Thymus (tissue), 14 donors: ENCODE measurements at places on chromosomes 16 and 17.
A peak's percentile ranks its signal among the peaks of the same experiment; 100 is the strongest.

GRCh38 chr17:40663252-40663651, 1.7 kb downstream of the KRT222 start:
- no peak for DNase-seq

- DNase-seq = no peak
Observed at GRCh38 chr16:78996790-78997189, 603.7 kb downstream of the MAF start.

DNA sequence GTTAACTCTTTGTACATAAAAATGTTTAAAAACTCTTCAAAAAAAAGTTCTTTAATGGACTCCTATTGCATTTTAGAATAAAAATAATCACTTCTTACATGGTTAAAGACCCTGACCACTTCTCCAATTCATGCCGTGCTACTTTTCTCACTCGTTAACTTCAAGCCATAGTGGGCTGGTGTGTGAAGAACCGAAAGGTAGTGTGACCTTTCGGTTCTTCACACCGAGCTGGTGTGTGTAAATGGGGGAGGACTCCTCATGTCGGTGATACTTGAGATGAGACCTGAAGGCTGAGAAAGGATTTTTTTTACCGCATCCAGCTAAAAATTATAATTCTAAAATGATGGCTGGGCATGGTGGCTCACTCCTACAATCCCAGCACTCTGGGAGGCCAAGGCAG, 22.1 kb downstream of the RFFL start:
- no peak for DNase-seq

- no peak for DNase-seq
Observed at GRCh38 chr17:45246861-45247428, 14.9 kb downstream of the SPATA32 start.

DNA sequence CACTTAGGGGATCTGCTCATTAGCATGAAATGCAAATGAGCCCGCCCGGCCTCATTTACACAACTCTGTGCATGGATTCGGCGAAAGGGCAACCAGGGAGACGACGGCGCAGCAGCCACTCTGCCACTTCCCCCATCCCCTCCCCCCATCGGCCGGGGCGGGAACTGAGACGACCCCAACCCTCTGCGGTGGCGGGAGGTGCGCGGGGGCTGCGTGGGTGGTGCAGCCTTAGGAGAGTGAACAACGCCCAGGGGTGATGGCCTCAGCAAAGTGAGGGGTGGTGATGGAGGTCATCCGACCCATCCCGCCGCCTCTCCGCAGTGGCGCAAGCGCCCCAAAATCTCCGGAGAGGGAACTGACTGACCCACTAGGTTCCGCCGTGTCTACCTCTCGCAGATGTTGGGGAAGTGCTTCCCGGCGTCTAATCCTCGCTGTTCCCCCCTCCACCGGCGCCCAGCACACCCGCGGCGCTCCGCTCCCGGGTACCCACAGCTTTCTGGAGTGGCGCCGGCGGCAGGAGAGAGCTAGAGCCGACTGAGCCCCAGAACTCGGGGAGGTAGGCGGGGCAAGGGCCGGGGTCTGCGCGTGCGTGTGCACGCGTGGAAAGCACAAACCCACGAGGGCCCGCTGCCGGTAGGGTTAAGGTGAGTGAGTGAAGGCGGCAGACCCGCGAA, 1.4 kb upstream of the CACNA1G start:
- no peak for DNase-seq

- DNase-seq = no peak
Observed at GRCh38 chr17:33459078-33459940, 166.2 kb upstream of the ASIC2 start.

- DNase-seq = no peak
Observed at GRCh38 chr16:56309008-56309407, 116.3 kb downstream of the AMFR start.

DNA sequence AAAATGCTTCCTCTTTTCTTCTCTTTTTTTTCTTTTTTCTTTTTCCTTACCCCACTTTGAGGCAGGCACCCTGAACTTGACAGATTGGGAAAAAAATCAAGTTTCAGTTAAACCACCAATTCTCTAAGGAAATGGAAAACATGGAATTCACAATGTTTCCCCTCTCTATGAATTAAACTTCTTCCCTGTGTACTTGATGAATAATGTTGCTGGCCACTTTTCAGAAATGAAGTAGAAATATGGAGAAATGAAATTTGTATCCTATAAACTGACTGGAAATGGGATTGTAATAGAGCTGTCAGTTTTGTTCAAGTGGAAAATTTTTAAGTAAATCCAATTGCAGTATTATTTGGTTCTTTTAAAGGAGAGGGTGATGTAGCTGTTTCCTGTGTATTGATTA, 129.8 kb downstream of the CLEC16A start:
- no peak for DNase-seq

- DNase-seq = no peak
Observed at GRCh38 chr16:75181630-75182029, 25.3 kb downstream of the CTRB2 start.

DNA sequence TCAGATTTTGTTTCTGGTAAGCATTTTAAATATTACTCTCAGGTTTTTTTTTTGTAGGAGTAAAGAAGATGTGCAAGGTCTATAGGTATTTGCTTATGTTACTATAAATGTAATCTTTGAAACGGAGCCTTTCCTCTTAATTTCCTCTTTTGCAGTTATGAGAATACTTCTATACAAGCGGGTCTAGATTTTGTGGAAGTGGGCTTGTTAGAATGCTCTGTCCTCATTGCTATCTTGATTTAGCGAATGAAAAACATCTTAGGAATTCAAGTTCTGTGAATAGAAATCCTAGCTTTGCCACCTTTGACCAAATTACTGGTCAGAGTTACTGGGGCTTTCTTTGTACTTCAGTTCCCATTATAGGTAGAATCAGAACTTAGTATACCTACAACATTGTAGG, 80.3 kb downstream of the EFCAB13 start:
- no peak for DNase-seq

- DNase-seq = no peak
Observed at GRCh38 chr17:43118679-43119615, 6.2 kb downstream of the BRCA1 start.

DNA sequence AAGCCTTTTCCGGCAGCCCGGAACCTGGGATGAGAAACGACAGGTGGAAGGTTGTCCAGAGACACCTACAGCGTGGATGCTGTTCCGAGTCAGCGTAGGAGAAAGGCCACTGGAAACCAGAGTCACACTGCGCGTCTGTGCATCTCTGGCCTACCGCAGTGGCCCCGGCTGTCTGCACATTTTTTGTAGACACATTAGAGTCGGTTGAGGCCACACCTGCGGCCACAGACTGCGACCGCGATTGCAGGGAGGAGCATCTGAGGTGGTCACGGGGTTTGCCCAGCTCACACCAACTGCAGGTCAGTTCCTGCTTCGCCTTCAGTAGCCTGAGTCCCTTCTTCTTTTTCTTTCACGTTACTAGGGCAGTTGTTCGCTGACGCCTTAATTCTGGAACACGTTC, 52.4 kb downstream of the WDR45B start:
- DNase-seq = no peak

GRCh38 chr17:81290230-81290629, 4.9 kb downstream of the SLC38A10 start:
- DNase-seq = no peak

DNA sequence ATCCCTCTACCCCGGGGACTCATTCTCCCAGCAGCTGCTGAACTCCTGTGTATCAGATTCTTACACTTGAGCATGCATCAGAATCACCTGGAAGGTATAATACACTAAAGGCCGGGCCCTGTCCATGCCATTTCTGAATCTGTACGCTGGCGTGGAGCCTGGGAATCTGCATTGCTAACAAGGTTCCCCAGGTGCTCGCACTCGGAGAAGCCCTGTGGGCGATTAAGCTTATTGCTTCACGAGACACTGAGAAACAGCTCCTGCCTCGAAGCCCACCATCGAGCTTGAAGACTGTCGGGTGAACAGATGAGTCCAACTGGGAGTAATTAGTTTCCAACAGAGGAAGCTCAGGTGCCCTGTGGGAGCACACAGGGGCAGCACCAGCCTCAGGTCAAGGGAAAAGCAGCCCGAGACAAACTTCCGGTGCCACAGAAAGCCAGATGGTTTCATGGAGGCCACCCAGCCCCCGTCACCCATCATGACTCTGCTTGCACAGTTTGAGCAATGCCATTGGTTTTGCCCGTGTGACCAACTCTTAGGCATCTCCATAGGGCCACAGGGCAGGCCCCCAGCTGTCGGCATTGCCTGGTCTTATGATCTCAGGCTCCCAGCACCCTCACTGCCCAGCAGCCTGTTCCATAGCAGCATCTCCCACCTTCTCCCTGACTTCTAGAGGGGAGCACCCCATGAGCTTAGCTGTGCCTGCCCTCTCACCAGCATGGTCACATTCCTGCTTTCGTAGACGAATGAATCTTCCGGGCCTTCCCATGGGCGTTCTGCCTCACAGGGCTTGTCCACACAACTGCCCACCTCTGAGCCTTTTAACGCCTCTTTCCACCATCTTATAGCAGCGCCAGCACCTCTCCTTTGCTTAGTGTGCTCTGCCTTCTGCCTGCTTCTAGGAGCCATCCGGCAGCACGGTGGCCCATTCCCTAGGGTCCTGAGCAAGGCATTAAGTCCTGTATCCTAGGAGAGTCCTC, 10.9 kb downstream of the CTRB2 start:
- no peak for DNase-seq

DNA sequence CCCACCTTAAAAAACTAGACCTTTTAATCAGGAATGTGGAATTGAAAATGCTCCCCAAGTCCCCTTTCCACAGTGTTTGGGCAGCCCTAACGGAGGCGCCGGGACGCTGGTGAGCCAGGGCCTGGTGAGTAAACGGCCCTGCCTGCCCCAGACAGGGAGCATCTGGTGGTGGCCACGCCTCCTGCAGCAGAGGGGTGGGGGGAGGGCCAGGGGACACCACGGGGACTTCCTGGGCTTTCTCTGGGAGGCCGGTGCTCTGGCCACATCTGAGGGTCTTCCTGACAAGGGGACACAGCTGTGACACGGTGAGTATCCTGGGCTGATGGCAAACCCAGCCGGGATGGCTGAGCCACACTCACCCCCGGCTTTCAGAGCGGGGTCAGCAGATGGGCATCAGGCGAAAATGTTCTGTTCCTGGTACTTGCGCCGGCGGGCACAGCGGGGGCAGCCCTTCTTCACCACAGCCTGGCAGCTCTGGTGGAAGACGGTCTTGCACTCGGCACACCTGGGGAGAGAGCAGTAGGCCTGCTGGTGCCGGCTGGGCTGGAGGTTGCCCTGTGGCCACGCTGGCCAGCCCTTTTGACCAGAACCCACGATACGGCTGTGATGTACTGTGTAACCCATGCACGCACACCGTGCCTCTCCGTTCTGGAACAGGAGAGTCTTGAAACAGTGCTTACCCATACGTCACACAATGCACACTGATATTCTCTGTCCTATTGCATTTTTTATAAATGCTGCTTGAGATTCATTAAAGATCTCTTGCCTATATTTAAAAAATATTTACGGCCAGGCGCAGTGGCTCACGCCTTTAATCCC, 5.0 kb upstream of the ARHGAP27 start:
- DNase-seq = no peak

DNA sequence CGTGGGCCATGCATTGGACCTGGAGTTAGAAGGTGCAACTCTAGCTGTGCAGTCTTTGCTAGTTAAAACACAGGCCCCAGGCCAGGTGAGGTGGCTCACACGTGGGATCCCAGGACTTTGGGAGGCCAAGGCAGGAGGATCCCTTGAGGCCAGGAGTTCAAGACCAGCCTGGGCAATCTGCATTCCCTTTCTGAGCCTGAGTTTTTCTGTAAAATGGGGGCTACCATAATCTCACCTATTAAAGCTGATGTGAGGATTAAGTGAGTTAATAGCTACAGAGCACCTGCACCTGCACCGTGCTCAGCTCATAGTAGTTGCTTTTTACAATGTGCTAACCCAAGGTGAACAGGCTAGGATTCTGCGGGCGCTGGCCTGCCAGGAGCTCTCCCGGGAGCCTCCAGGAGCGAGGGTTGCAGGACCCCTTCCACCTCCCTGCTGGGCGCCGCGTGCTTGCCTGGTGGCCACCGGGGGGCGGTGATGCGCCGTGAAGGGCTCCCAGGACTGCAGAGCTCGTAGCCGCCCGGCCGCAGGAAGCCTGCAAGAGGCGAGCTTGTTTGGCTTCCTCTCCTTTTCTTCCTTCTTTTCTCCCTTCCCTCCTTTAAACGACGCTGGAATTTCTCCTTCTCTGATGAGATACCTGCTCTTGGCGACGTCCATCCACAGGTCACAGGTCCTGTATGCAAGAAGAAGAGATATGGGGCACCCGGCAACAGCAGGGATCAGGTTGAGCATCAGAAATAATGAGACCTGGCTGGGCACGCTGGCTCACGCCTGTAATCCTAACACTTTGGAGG, 51.3 kb downstream of the ZFP90 start:
- peak; percentile 28 for DNase-seq

GRCh38 chr16:89093602-89094251, at the start of gene ACSF3:
TSS of gene ACSF3 (plus strand) at chr16:89093852. CDS start at chr16:89100682, 6,830 bp downstream.
- no peak for DNase-seq

GRCh38 chr17:82356845-82357355, 2.1 kb upstream of the TEX19 start:
- no peak for DNase-seq

GRCh38 chr17:10657879-10658278, 770 bp upstream of the MYH3 start:
- no peak for DNase-seq

- no peak for DNase-seq
Observed at GRCh38 chr17:1511756-1512321, 4.6 kb downstream of the INPP5K start.

- DNase-seq = no peak
Observed at GRCh38 chr16:11651796-11652195, 16.5 kb upstream of the SNN start.

DNA sequence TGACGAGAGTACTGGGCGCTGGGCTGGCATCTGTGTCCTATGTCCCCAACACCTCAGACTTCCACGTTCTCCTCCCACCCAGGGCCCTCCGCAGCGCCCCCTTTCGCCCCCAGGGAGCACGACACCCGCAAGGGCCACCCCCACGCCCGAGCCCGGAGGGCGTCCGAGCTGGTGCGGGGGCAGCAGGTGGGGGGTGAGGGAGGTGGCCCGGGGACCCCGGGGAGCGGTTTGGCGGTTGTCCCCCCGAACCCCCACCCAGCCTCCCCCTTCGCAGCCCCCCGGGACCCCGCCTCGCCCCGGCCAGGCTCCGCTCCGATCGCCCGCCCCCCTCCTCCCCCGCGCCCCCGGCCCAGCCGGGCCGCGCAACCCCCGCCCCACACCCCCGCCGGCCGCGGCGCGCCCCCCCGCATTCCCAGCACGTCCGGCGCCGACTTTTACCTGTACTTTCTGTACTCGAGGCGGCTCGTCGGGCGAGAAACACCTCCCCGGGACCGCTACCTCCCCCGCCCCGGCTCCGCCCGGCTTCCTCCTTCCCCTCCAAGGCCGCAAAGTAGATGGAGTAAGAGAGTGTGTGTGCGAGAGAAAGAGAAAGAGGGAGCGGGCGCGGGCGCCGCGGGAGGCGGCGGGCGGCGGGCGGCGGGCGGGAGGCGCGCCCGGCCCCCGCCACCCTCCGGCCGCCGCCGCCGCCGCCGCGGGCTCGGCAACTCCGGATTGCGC, 901 bp downstream of the CDYL2 start:
- no peak for DNase-seq

DNA sequence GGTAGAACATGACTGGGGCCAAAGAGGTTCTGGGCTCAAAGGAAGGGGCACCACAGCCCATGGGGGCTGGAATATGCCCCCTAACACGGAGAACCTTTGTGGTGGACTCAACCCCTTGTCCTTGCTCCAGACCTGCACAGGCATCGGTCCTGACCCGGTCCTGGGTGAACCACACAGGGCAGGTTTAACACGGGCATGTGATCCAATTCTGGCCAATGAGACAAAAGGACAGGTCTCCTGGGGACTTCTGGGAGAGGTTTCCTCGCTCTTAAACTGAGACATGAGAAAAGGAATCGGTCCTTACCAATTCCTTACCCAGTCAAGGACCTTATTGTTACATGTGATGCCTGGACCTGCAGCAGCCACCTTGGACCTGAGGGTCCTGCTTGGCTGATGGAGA, 3.7 kb downstream of the DOC2B start:
- no peak for DNase-seq
